ENCODE measurements at places on chromosomes 16 and 17.

DNA sequence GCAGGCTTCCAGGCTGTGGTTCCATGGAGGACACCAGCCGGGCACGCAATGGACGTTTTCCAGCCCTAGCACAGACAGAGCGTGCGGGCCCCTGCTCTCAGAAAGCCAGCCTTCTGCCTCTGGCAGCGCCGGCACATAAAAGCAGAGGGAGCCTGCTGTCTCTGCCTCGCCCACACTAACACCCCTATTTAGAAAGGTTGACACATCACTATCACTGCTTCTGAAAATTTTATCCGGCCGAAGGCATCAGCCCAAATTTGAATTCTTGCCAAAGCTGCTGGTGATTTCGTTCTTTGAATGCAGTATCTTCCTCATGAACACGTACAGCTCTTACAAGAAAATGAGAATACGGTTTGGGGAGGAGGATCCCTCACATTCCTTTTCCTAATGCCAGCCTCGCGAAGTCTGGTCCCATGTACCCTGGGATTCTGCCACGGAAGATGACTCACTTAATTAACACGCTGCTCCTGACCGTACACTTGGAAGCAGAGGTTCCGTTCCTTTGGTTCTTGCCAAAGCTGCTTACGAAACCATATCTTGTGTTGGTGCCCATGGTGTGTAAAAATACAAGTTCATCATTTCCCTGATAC, 1.3 kb upstream of the RAB11FIP3 start:
- peak; percentile 98 for DNase-seq

GRCh38 chr16:67598527-67598926, 36.2 kb downstream of the CTCF start:
- DNase-seq = peak; percentile 60

DNA sequence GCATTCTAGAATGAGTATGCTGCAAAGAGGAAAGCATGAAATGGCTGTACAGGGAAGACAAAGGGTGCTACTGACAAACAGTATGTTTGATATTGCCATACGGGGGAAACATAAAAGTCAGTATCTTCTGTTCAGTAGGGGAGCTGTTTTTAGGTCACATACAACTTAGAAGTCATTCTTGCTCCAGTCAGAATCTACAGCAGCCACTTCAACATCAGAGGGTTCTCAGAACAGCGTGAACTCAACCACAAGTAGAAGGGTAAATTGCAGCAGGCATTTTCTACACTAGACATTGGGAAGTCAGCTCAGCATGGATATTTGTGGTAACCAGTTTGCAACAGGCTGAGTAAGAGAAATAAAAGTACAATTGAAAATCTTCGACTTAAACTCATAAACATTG, 1241.8 kb upstream of the GOT2 start:
- no peak for DNase-seq

DNA sequence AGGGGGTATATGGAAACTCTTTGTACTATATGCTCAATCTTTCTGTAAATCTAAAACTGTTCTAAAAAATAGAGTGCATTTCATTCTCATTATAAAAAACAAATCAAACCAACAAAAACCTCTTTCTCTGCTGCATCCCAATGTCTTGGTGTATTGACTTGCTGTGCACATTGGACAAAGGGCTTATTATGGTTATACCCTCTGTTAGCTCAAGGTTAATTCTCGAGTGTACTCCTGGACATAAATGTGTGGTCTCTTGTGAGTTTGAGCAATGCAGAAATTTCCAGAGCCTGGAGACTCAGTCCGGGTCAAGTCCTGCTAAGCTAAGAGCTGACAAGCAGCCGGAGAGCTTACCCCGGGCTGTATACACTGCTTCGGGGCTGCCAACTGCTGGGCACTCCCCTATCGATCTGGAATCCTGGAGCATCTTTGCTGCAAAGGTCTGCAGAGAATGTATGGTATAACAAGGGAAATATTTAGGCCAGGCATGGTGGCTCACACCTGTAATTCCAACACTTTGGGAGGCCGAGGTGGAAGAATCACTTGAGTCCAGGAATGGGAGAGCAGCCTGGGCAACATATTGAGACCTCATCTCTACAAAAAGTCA, 66.2 kb upstream of the BRD7 start:
- no peak for DNase-seq

DNA sequence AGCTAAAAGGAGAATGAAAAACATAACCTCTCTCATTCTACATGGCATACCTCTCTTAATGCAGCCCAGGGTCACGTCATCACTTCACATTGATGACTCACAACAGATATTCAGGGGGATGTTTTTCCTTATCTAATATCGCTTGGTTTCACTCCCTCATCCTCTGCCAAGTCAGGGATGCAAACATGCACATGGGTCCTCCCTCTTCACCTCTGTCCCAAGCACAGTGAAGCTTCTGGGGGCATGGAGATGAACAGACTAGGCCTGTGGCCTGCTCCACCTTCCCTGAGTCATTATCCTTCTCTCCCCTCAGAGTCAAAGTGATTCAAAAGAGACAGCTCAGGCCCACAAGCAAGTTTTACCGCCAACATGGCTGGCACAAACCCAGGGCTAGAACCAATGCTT, 2.3 kb upstream of the MT2A start:
- DNase-seq = no peak

DNA sequence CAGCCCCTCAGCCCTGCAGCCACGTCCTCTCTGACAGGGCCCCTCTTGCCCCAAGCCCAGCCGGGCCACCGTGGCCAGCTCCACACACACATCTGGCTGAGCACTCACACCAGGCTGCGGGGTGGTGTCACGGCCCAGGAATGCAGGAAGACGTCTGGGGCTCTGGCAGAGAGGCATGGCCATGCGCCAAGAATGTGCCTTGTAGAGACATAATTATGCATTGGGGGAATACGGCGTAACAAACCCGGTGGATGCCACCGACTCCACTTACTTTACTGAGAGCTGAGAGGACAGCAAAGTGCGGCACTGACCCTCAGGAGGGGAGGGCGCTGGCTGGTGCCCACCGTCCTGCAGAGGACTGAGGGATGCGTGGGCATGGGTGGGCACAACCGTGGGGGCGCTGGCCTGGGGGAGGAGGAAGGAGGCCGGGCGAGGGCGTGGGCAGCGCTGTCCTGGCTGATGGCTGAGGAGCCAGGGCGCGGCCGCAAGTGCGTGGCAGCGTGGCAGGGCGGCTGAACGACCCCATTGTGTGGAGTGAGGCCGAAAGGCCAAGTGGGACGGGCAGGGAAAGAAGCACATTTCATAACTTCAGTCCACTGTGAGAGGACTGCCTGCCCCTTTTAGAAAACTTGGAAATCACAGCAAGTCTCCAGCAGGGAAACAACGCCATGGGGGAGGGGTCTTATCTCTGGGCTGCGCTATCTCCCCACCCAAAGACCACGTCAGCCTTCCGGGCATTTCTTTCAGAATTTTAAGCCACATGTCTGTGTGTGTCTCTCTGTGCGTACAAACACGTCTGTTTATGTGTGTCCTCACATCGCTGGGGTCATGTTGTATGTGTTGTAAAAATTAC, 30.6 kb downstream of the METRNL start:
- peak; percentile 99 for DNase-seq

GRCh38 chr17:48577946-48578615, at the start of gene HOXB4:
HOXB4 (minus strand) TSS chr17:48578350; CDS start chr17:48578319, 31 bp downstream.
- peak; percentile 85 for DNase-seq

DNA sequence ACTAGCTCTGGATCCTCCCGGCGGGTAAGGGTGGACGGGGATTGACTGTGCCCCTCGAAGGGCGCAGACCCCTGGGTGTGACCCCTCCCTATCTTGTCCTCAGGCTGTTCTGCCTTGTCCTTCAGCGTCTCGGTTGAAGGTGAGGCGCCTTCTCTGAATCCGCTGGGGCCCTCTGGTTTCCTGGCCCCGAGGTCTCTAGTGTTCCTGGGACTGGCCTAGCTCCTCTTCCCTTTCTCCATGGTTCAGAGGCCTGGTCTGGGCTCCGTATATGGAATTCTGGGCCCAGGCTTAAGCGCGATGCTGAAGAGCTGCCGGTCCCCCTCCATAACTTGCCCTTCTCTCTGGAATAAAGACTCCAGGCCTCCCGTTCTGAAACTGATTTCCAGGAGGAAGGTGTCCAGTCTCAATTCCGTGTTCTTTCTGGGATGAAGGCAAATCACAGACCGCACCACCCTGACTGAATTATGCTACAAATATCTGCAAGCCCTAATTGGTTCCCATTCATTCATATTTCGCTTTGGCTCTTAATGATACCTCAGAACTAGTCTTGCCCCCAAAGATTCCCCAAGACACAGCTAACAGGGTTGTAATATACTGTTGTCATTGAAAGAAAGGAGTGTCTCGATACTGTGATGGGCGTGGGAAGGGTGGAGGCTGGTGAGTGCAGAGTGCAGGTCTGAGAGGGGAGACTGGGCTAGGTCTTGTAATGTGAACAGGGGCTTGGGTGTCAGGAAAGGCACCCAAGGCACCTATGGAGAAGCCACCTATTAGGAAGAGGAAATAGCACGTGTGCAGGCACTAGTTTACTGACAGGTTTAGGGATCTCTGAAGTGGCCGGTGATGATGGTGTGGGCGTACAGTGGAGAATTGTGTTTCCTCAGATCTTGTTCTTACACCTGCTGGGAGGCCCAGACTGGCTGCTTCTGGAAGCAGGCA, 851 bp downstream of the EDC4 start:
- DNase-seq = peak; percentile 18

- DNase-seq = no peak
Observed at GRCh38 chr16:83887564-83887963, 11.4 kb upstream of the MLYCD start.

DNA sequence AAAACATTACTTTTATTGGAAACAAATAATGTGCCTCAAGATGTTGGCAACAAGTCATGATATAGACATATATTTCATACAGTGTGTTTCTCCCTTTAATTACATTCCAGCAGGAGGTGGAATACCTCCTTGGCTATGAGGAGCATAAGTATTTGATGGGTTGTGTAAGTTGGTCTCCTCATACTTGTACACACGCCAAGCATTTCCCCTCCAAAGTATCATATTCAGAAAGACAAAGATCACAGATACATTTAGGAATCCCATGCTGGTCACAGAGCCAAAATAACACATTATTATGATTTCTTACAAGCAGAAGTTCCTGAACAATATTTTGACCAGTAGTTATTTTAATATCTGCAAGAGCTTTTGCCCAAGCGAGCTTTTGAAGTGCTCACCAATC, 57.8 kb downstream of the WSB1 start:
- DNase-seq = peak; percentile 57

- no peak for DNase-seq
Observed at GRCh38 chr16:23836078-23836403, 258 bp downstream of the PRKCB start.

GRCh38 chr16:67391424-67392300, 1.6 kb downstream of the TPPP3 start:
- DNase-seq = no peak

GRCh38 chr17:65593855-65594845, 32.7 kb upstream of the AXIN2 start:
- DNase-seq = peak; percentile 25

GRCh38 chr16:7304279-7304678, 28.4 kb upstream of the RBFOX1 start:
- DNase-seq = no peak

DNA sequence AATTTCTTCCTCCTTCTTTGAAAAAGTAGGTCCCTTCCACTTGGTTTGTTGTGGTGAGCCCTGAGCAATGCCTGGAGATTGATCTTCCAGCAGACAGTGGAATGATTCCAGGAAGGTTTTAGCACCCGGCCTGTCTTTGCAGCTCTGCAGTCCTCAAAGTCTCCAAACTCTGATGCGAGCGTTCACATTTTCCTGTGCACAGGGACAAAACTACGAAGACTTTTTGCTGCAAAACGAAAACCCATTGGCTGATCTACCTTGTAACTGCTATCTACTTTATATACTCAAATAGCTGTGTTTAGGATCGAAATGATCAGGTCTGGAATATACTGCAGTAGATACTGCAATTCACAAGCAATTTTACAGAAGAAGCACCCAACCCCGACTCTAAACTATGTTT, 21.7 kb downstream of the G6PC1 start:
- no peak for DNase-seq

DNA sequence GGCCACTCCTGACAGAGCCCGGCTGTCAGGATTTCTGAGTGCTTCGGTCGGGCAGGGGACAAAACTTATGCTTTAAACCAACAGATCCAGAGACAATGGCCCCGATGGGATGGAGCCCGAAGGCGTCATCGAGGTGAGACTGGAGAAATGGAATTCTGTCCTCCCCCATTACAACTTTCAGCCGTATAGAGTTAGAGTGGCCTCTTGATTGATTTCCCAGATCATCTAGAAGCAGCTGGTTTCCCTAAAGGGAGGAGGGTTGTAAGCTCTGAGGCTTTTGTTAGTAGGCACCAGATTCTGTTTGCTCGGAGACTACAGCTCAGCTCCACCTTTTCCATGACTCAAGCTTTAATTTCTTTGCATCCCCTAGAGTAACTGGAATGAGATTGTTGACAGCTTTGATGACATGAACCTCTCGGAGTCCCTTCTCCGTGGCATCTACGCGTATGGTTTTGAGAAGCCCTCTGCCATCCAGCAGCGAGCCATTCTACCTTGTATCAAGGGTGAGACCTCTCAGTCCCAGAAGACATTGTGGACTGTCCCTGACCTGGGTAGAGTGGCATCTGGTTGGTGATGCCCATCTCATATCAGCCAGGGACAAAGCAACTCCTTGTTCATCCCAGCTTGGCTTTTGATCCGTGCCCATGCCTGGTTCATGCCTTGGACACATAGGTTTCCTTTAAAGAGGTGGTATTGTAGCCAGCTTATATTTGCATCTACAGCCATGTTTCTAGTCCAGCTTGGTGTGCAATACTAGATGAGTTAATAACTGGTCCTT, 5.1 kb upstream of the CD68 start:
- peak; percentile 40 for DNase-seq

GRCh38 chr16:66910175-66910940, 8.3 kb downstream of the CDH16 start:
- DNase-seq = no peak

DNA sequence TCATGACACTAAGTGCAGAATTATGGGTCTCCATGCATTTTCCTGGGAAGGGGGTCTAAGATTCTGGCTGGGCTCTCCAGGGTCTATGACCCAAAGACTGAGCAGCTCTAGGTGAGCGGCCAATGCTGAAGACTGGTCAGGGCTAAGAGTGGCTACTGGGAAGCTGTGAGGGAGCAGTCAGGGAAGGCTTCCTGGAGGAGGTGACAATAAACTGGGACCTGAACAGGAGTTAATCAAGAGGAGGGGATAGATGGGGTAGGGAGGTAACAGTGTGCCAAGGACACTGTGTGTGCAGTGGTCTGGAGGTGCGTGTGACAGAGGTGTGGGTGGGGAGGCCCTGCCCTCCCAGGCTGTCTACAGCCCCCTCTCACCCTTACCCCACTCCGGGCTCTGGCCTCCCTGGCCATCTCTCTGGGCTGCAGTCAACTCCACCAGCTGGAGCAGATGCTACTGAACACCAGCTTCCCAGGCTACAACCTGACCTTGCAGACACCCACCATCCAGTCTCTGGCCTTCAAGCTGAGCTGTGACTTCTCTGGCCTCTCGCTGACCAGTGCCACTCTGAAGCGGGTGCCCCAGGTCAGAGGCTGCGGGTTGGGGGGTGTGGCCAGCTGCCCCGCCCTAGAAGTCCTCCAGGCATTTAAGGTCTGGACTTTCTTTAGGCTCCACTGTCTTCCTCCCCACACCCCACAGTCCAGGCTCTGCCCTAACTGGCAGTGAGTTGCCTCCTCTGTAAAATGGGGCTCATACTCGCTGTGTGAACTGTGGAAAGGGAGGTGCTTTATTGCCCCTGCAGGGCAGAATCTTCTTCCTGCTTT, 20.4 kb downstream of the ADGRG5 start:
- no peak for DNase-seq

- DNase-seq = peak; percentile 8
Observed at GRCh38 chr17:78532922-78533640, 44.1 kb downstream of the DNAH17 start.

- peak; percentile 34 for DNase-seq
Observed at GRCh38 chr17:31251105-31251969, 45.7 kb downstream of the OMG start.
